Activated CD8-positive, alpha-beta T cell treated with anti-CD3 and anti-CD28 coated beads, Interleukin-2, amount 10 ng/mL, durations not matched to agents 7 days and 5 days (primary cell): ENCODE measurements at places on chromosomes 2 and 18.
A peak's percentile ranks its signal among the peaks of the same experiment; 100 is the strongest.

DNA sequence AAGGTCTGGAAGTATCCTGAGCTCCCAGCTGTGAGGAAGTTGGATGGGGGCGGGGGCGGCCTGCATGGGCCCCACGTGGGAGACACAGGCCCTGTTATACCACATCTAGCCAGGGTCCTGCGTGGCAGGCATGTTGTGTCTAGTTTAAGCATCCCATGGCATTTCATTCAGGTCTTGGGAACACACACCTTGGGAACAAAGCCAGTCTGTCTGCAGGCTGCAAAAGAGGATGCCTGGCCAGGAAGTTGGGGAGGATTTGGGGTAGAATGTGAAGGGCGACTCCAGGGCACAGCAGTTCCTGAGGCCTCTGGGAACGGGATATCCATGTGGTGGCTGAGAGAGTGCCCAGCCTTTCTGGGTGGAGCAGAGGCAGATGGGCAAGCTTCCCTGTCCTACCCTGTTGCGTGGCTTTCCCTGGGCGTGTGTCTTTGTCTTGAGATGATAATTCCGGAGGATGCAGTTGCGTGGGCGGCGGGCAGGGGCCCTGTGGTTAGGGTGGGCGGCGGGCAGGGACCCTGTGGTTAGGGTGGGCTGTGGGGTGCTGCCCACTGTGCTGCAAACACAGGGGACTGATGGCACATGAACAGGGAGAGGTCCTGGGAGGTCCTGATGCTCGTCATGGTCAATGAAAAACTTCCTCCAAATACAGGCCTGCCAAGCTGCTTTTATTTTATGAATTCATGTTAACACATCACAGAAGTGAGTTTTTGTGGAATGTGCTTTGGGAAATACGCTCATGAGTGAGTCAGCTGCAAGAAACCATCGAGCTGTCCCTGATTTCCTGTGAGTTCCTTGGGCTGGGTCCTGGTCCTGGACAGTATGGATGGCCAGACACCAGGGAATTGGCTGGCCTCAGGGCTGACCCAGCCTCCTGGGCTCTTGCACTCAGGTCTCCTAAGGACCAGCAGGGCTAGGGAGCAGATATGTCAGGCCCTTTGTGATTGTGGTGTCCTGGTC, 90.0 kb upstream of the HS6ST1 start:
- DNase-seq = no peak

DNA sequence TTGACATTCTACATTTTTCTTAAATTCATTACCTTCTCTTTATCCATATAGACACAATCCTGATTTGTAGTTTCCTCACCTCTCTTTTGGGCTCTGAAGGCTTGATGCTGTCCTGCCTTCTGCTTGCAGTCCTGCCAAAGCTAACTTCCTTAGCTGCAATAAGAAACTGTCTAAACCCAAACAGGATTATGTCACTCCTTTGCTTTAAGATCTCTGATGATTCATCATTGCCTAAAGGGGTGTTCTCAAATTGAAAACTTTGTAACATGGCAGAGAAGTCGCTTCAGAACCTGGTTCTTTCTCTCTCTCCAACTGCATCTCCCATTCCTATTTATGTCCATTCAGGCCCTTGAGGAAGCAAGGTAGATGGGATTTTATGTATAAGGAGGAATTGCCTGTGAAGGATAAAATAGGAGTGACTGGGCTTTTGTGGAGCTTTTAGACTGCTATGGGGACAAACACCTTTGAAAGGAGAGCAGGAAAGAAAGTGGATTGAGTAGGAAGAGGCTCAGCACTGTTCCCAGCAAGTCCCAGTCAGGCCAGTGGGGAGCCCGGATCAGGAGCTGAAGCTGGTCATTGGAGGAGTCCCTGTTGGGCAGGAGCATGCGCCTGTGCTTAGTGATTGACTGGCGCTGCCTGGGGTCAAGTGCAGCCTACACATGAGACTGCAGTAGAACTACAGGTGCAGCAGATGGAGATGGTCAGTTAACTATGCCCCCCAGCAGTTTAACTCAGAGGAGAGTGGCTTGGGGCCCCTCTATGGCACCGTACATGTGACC, 390.6 kb downstream of the CTNNA2 start:
- DNase-seq = no peak

DNA sequence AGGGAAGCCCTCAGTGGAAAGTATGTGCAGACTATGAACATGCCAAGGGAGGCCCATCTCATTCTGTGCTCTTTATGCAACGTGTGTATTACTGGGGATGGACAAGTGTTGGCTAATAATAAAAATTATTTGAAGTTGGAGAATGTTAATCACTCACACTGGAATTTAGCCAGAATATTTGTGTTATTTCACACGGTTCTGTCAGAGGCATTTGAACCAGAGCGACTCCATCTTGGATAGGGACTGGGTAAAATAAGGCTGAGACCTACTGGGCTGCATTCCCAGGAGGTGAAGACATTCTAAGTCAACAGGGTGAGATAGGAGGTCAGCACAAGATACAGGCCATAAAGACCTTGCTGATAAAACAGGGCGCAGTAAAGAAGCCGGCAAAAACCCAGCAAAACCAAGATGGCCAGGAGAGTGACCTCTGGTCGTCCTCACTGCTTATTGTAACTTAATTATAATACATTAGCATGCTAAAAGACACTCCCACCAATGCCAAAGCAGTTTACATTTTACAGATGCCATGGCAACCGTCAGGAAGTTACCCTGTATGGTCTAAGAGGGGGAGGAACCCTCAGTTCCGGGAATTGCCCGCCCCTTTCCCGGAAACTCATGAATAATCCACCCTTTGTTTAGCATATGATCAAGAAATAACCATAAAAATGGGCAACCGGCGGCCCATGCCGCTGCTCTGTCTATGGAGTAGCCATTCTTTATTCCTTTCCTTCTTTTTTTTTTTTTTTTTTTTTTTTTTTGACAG, 2.6 kb upstream of the FZD5 start:
- DNase-seq = peak; percentile 52

DNA sequence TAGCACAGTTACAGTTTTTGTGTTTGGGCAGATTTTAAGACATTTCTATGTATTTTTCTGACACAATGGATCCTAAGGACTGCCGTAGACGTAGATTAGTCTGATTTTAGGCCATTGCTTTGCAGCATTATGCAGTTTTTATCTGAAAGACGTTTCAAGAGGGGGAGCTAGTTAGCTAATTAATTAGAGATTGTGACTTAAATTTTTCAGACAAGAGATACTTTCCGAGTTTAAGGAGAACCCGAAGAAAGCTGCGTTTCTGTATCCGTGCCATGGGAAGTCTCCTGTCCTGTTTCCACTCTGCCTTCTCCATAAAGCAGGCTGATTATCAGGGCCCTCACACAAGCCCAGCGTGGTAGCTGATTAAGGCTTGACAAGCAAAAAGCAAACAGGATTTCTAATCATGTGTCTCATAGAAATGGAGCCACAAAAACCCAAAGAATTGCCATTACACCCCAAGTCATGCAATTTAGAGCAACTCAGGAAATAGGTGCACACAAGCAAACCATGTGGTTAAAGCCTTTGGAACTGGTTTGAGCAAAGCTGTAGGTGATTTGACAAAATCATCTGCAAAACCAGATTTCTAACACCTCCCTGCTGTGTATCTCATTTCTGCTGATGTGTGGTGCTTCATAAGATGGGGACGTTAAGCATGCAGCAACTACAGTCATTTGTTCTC, 808.1 kb downstream of the RNF144A start:
- DNase-seq = peak; percentile 80

DNA sequence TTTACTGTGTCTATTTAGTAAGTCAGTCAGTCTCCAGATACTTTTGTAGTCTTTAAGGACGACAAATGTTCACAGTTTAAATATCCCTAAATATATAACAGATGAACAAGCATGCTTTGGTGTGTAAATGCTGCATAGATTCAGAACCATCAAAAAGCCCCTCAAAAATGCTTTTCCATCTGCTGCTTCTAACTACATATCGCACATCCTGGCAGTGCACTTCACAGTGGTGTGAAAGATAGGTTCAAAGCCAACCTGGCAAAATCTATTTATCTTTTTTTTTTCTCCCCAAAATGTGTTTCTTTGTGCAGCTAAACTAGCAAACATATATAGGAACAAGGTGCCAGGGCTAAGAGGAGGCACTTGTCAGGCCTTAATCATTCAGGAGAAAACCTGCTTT, 753.8 kb downstream of the PLCL1 start:
- no peak for DNase-seq

DNA sequence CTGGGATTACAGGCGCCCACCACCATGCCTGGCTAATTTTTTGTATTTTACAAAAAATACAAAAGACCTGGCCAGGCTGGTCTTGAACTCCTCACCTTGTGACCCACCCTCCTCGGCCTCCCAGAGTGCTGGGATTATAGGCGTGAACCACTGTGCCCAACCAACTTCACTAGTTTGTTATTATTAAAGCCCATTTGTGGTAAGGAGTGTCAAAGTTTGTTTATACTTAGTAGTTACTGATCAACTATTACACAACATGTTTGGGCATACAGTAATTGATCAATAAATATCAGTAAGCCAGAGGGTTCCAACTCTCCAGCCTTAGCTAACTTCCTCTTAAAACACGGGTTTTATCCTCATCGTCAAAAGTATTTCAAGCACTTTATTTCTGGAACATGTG, 67.5 kb upstream of the ZNG1B start:
- no peak for DNase-seq

DNA sequence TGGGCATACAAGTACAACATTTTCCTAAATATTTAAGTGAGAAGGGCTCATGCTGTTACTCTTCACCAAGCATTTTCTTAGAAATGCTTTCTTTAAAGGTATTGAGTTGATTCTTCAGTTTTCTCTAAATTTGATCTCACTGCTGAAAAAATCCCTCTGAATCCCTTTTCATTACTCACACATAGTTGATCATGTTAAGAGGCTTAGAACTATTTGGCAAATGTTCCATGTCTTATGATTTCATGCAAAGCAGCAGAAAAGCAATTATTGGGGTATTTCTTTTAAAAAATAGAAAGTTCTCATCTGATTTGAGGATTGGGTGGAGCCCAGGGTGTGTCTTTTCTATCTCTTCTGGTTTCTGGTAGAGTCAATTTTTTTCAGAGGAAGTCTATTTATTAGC, 1079.8 kb upstream of the ZEB2 start:
- DNase-seq = no peak

DNA sequence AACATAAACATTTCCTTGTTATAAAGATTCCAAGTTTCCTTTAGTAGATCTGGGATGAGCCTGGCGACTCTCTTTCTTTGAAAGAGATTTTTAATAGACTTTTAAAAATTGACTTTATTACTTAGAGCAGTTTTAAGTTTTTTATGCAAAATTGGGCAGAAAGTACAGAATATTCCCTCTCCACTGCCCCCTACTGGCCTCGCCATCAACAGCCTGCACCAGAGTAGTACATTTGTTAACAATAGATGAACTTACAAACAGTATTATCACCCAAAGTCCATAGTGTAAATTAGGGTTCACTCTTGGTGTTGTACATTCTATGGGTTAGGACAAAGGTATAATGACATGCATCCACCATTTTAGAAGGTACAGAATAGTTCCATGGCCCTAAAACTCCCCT, 3.9 kb downstream of the MAP3K19 start:
- peak; percentile 33 for DNase-seq

GRCh38 chr2:64283006-64283570, 138.9 kb upstream of the PELI1 start:
- DNase-seq = no peak

GRCh38 chr18:21742315-21742687, 1.7 kb downstream of the MIB1 start:
- no peak for DNase-seq

DNA sequence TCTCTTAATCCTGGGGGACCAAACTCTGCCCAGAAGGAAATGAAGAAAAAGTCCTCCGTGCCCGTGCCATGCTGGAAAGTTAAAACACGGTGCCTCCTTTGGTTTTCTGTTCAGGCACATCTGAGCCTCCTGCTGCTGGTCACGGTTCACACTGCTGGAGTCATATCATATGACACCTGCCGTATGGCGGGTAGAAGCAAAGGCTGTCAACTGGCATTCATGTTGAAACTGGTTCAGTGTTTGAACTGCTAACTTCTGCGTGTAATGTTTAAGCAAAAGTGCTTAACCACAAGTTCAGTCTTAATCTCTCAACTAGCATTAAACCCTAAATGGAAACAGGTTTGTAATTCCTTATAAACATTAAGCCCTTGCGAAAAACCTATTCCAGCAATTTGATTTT, 3.1 kb downstream of the STK39 start:
- DNase-seq = peak; percentile 64

- no peak for DNase-seq
Observed at GRCh38 chr18:34760444-34760843, 50.3 kb downstream of the DTNA start.
